ENCODE measurements at places on chromosomes 11 and 22.

DNA sequence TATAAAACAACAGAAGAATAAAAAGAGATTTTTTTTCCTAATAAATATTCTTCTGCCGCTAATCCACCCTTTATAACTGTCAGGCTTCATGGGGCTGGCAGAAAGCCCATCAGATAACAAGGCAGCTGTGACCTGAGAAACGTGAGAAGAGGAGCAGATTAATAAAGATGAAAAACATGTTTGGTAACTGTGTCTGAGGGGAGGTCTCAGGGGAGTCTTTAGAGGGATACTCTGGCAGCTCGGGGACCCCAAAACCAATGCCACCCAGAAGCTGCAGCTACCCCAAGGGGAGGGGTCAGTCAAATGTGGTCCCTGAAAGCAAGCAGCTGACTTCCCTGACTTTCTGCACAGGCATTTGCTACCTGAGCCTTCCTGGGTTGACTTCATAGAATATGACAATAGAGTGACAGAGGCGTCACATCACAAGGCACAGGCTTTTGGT is 48.4 kb upstream of the POU2AF1 start:
- DNase-seq = no peak

DNA sequence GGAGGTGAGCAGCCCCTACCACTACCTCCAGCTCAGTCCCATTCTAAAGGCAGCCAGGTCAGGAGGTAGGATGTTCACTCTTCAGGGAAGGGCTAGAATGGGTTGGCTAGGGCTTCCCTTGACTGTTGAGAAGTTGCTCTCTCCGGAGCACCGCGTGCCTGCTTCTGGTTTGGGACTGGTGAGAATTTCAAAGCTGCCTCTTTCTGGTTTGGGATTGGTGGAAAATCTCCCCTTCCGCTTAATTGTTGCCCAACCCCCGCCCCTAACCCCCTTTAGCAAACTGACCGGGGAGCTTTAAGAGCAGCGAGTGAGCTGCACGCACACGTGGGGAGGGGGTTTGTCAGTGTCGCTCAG is 686 bp downstream of the USP2 start:
- no peak for DNase-seq

DNA sequence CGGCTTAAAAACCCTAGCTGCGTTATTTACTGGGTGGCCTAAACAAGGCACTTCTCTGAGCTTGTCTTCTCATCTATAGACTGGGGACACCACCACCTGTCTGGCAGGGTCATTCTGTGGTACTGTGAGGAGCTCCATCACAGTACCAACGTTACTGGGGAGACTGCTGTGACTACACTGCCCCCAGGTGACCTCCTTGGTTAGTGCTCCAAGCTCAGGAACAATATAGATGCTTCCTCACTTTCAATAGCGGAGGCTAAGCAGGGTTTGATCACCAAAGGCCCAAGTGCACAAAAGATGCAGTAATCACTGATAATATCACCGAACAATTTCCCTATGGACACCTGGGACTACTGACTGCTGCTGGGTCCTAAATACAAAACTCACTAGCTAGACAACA is 18.8 kb downstream of the PRPF19 start:
- peak; percentile 45 for DNase-seq

GRCh38 chr11:33645686-33646085 is 54.9 kb downstream of the C11orf91 start:
- no peak for DNase-seq

DNA sequence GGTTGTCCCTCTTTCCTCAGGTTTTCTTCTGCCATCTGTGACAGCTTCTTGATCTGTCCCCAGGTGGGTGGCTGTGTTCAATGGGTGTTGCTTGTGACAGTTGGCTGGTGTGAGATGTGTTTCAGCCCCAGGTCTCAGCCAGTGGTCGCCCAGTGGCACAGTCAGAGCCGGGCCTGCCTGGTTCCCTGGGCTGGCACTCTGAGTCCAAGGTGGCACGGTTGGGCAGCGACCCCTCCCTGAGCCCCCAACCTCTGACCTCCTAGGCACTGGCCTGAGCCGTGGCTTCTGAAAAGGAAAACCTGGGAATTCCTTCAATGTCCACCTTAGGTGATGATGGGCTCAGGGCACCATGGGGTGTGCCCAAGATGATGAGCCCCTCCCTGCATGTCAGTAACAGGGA is 14.0 kb upstream of the PRODH start:
- no peak for DNase-seq

DNA sequence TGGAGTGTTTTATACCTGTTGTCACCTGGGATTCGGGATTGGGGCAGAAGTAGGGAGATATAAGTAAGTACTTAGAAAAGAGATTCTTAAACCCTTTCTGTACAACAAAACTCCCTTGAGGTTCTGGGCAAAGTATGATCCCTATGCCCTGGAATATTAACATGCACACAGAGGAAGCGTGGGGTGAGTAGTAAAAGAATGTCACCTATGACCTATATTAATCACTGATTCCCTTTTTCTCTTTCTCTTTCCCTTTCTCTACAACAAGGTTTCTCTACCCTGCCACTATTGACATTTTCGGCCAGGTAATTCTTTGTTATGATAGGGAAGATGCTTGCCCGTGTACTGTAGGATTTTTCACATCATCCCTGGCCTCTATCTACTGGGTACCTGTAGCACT is 209.7 kb upstream of the PLET1 start:
- no peak for DNase-seq

DNA sequence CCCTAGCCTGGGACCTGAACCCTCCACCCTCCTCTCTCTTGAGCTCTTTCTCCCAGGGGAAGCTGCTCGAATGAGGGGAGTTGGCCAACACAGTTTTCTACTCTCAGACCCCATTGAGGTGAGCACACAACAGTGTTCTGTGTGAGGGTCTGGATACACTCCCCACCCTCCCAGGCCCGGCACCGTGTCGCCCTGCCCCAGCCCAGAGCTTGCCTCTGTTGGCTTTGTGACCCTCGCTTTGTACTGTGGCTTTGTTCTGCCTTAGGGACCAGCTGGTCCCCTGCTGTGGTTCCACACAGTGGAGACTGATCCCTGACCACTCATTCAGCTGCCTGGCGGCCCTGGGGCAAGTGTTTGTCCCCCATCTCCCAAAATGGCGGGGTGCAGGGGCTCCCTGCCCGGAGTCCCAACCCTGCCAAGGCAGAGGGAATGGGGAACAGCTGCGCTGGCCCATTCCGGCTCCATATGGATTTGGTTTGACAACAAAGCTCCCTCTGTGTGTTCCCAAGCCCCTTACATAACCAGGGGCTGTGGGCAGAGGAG is 8.3 kb downstream of the ST3GAL4 start:
- DNase-seq = no peak

DNA sequence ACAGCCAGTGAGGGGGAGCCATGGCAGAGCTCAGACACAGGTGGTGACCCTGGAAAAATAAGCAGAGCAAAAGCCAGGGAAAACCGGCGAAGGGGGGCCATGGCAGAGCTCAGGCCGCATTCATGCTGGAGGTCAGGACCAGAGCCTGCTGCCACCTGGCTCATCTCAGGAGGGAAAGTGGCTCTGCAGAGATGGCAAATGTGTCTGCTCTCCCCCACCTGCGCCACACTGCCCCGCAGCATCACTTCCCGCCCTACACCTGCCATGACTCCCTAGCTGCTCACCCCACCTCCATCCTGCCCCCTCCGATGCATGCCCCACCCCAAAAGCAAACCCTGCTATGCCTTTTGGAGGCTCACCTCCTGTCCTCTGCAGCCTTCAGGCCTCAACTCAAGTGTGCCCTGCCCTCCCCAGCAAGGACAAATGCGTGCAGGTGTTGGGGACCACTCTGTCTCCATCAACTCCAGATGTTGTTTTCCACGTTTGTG is 123.2 kb upstream of the FGF3 start:
- no peak for DNase-seq

DNA sequence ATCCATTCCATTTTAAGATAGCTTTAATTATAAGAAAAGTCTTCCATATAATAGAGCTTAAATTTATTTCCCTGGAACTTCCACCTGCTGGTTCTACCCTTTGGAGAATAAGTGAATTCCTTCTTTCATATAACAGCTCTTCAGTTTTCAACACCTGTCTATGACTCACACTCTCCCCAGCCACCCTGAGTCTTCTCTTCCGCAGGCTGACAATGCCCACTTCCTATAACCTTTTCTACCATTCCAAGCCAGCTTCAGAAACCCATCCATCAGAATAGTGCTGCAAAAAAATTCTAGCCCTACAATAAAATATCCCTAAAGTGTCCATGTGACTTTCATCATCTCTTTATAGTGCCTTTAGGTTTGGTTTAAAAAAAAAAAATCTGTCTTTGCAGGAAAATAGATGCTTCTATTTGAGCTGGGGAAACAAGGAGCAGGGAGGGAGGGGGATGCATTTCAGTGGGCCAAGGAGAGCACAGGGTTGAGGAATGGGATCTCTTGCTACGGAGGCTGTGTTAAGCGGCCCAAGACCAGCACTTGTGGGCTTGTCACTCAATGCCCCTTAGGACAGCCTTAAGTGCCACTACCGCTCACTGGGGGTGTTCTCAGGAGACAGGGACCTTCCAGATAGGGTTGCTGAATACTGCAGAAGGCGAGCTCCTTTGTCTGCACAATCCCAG is 178.6 kb downstream of the DSCAML1 start:
- no peak for DNase-seq

- DNase-seq = no peak
These were observed 1.4 kb downstream of the GNB1L start for GRCh38 chr22:19853058-19853878.

GRCh38 chr22:37180531-37181231 is 7.4 kb downstream of the C1QTNF6 start:
- no peak for DNase-seq

DNA sequence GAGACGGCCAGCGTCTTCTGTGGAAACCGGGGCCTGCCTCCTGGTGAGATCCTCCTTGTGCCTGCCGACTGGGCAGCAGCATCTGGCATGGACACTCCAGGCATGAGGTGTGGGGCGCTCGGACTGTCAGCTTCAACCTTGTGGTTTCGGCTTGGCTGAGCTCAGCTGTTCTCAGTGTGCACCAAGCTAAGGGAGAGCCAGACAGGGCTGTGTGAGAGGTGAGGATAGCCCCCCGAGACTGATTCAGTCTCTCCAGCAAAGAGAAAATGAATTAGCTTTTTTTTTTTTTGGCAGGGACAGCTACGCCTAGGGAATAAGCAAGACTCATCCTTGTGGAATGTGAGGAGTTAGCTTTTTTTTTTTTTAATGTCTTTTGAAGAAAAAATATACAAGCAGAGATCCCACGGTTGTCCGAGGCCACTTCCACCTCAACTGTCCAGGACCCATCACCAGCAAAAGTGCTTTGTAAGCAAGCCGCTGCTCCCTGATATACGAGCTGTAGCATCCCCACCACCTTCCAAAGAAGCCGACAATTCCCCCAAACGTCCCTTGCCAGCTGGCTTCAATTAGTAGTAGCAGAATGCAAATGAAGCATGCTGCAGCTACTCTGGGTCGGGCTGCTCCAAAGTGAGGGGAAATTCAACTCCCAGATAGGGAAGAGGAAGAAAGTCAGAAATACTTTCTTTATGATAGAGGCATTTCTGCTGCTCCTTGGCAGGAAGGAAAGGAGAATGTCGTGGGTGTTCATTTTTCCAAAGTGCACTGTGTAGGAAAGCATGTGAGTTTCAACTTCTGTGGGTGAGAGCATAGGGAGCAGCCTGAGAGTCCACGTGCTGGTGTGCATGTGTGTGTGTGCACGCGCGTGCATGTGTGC is 9.7 kb upstream of the THY1 start:
- DNase-seq = no peak

DNA sequence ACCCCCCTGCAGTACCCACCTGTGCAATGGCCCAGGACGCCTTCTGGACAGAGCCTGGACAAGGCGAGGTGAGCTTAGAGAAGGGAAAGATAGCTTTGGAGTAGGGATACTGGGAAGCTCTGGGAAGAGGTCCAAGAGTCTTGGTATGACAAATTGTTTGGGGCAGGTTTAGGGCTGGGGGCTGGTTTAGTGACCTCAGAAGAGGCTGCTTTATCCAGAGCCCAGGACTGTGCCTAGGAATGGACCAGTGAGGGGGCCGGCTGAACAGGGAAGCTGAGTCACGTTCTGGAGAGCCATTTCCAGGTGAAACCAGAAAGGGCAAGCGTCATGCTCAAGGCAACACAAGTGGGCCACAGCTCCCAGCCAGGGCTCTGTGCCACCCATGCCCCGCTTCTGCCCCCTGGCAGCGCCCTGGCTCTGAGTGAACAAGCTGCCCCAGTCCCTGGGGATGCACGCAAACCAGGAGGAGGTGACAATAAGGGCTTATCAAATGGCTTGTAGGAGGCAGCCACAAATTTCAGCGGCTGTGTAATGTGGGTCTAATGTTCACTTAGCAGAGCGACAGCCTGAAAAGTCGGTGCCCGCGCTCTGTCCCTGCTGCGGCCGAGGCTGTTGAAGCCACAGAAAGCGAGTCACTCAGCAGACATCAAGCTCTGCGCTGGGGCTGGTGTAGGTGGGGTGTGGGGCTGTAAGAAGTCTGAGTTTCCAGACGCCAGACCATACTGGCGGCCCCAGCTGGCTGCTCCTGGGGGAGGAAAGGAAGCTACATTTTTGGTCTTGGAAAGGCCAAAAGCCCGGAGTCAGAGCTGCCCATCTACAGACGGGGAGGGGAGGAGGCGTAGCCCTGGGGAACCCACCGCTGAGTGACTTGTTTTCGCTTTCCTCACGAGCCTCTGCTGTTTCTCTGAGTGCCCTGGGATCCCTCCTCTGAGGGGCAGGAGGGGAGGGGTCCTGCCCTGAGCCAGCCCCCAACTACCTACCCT is 18.3 kb upstream of the SYT7 start:
- no peak for DNase-seq

DNA sequence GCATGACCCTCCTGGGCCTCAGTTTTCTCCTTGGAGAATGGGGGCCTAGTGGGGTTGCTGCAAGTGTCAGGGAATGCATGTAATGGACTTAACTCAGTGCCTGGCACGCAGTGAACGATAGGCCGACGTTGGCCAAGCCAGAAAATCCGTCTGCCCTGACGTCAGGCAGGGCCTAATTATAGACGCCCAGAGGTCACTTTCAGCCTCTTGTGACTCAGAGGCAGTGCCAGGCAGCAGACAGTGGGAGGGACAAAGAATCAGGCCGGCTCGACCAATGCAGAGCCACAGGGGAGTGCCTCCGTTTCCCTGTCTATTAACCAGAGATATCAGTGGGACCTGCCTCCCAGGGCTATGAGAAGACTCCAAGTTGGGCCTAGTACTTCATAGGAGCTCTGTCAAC is 115.0 kb downstream of the MN1 start:
- DNase-seq = no peak

GRCh38 chr22:46514592-46515207 is 22.7 kb downstream of the CELSR1 start:
- DNase-seq = no peak

- no peak for DNase-seq
These were observed 161.8 kb downstream of the KIRREL3 start for GRCh38 chr11:126838779-126839178.

DNA sequence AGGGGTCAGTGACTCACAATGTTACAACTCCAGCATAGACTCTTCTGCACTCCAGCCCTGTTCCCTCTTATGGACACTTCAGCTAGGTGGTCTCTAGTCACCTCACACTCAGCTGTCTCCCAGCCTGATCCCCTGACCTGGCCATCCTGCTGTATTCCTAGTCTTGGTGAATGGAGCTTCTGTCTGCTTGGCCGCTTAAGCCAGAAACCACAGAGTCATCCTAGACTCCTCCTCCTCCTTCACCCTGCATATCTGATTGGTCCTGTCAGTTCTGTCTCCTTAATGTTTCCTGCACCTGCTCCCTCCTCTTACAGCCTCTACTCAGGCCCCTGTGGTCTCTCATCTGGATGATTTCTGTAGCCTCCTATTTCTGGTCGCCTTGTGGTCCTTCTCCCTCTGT is 144.9 kb downstream of the HIPK3 start:
- DNase-seq = no peak

Data from CD4-positive, alpha-beta T cell treated with Interleukin-12 subunit alpha and Interleukin-12 subunit beta, for 1 hour (primary cell).